ENCODE measurements at places on chromosomes 7 and 10. TPM values are rescaled to one million over a fixed set of nuclear protein-coding genes. Genes with fewer than 3 reads are reported as not detected.

Gene ZNF804B
- under 0.01 TPM for total RNA-seq

Gene CYP3A5
- 0.93 TPM for total RNA-seq

Gene BAG3
- 9.1 TPM for total RNA-seq

DNA sequence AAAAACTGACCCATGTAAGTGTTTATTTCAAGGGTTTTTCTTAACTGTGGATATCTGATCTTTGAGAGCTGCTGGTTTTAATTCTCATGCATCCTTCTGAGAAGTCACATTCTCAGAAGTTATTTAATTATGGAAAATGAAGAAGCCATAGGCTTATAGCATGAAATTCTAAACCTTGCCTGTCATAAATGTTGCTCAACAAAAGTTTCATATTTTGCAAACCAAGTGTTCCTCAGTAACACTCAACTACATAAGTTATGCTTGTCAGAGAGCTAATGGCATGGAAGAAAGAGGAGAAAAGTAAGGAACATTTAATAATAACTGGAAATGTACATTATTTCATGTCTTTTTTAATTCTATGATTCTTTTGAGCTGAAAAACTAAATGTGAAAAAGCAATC lies 78.6 kb upstream of the MPP7 start:
- H3K27ac ChIP-seq, result no peak overlapping the region
- no peak overlapping the region for H3K4me3 ChIP-seq
- peaks cover 2% of the 10 kb centered on the region for H3K27me3 ChIP-seq
- no peak for DNase-seq
- no peaks in the 10 kb centered on the region for H3K36me3 ChIP-seq

DNA sequence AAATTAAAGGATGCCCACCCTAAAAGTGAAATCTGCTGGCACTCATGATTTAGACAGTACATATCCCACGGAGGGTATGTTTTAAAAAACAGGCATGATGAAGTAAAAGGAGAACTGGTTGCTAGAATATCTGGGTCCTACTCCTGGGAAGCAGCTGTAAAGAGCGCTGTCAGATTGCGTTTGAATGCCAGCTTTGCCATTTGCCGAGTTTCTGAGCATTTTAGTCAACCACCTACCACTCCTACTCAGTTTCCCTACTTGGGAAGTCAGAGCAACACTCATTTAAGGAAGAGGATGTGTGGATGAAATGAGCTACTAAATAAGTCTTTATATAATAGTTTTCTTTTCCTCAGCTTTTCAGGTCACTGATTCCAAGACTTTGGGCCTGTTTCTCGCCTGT lies 1.1 kb upstream of the UMAD1 start:
- peak overlapping the region; percentile 86 for H3K4me3 ChIP-seq
- no peak for DNase-seq
- H3K36me3 ChIP-seq, result no peaks in the 10 kb centered on the region
- peak overlapping the region; percentile 93 for H3K27ac ChIP-seq
- H3K27me3 ChIP-seq, result no peaks in the 10 kb centered on the region
- H3K4me1 ChIP-seq, result peaks cover 13% of the 10 kb centered on the region

GRCh38 chr10:100554902-100555301 lies 19.2 kb downstream of the HIF1AN start:
- no peaks in the 10 kb centered on the region for H3K4me1 ChIP-seq
- H3K27ac ChIP-seq, result no peak overlapping the region
- no peak overlapping the region for H3K4me3 ChIP-seq
- peaks cover 22% of the 10 kb centered on the region for H3K36me3 ChIP-seq
- H3K27me3 ChIP-seq, result no peaks in the 10 kb centered on the region

GRCh38 chr7:106617860-106618259 lies 43.1 kb downstream of the CCDC71L start:
- peak; percentile 35 for DNase-seq
- H3K4me3 ChIP-seq, result no peak overlapping the region
- H3K4me1 ChIP-seq, result peaks cover 2% of the 10 kb centered on the region
- no peak overlapping the region for H3K27ac ChIP-seq

DNA sequence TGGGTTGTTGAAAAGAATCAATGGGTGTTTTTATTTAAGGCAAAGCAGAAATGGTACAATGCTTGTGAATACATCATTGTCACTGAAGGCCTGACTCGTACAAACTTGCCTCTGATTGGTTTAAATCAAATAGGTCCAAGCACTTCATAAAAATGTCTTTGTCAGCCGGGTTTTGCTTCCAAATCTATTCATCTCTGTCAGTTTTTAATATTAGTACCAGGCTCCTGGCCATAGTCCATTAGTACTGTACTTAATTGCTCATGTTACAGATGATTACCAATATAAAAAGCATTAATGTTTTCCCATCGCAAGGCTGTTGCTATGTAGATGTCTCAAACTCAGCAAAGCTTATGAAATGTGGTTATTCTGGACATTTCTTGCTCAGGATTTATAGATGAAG lies 171.9 kb downstream of the ARID5B start:
- H3K4me3 ChIP-seq, result no peak overlapping the region
- H3K4me1 ChIP-seq, result peaks cover 10% of the 10 kb centered on the region
- H3K27ac ChIP-seq, result no peak overlapping the region

- no peaks in the 10 kb centered on the region for H3K36me3 ChIP-seq
- no peak for DNase-seq
- no peaks in the 10 kb centered on the region for H3K4me1 ChIP-seq
Observed at GRCh38 chr10:63587191-63587590, 66.0 kb downstream of the REEP3 start.

- no peak for DNase-seq
- peaks cover 7% of the 10 kb centered on the region for H3K4me1 ChIP-seq
- H3K4me3 ChIP-seq, result no peak overlapping the region
- H3K27me3 ChIP-seq, result no peaks in the 10 kb centered on the region
- no peak overlapping the region for H3K27ac ChIP-seq
- no peaks in the 10 kb centered on the region for H3K36me3 ChIP-seq
Observed at GRCh38 chr7:150307904-150308303, 15.3 kb upstream of the LRRC61 start.

- H3K36me3 ChIP-seq, result no peaks in the 10 kb centered on the region
- DNase-seq, result peak; percentile 26
- no peak overlapping the region for H3K4me3 ChIP-seq
- no peak overlapping the region for H3K27ac ChIP-seq
- H3K4me1 ChIP-seq, result no peaks in the 10 kb centered on the region
- no peaks in the 10 kb centered on the region for H3K27me3 ChIP-seq
Observed at GRCh38 chr7:38840736-38841460, 68.1 kb downstream of the VPS41 start.

DNA sequence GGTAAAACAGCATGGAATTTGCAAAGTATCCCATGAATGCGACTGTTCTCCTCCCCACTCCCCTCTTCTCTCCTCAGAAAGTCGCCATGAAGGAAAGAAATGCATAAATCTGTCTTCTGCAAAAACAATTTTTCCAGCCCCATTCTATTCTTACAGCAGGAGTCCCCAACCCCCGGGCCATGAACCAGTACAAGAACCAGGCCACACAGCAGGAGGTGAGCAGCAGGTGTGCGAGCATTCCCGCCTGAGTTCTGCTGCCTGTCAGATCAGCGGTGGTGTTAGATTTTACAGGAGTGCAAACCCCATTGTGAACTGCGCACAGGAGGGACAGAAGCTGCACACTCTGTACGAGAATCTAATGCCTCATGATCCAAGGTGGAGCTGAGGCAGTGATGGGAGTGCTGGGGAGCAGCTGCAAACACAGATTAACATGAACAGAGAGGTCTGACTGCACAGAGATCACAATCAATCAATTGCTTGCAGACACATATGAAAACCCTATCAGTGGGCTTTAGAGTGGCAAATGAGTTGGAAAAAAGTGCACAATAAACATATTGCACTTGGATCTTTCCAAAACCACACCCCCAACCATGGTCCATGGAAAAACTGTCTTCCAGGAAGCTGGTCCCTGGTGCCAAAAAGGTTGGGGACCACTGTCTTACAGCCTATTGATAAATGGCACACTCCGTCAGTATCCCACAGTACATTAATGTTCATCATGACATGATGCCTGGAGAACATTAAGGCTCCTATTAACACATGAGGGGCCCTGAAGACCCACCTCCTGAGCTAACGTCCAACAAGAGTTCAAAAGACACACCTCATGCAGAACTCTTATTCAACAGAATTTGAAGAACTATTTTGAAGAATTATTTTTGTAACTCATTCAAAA lies 205.0 kb downstream of the PTPRN2 start:
- no peaks in the 10 kb centered on the region for H3K36me3 ChIP-seq
- no peaks in the 10 kb centered on the region for H3K4me1 ChIP-seq
- peaks cover 4% of the 10 kb centered on the region for H3K27me3 ChIP-seq
- H3K27ac ChIP-seq, result no peak overlapping the region

- no peaks in the 10 kb centered on the region for H3K27me3 ChIP-seq
- DNase-seq, result no peak
- H3K4me1 ChIP-seq, result peaks cover 2% of the 10 kb centered on the region
- no peak overlapping the region for H3K4me3 ChIP-seq
- no peaks in the 10 kb centered on the region for H3K36me3 ChIP-seq
- no peak overlapping the region for H3K27ac ChIP-seq
Observed at GRCh38 chr10:3178042-3178441, 5.5 kb upstream of the PITRM1 start.

GRCh38 chr10:13453896-13454295 lies 74.9 kb downstream of the BEND7 start:
- H3K4me3 ChIP-seq, result no peak overlapping the region
- DNase-seq, result no peak
- no peak overlapping the region for H3K27ac ChIP-seq
- H3K4me1 ChIP-seq, result no peaks in the 10 kb centered on the region
- H3K36me3 ChIP-seq, result no peaks in the 10 kb centered on the region

- DNase-seq, result no peak
- no peaks in the 10 kb centered on the region for H3K4me1 ChIP-seq
- H3K4me3 ChIP-seq, result no peak overlapping the region
- H3K36me3 ChIP-seq, result no peaks in the 10 kb centered on the region
Observed at GRCh38 chr10:131320860-131321604, 9.5 kb upstream of the TCERG1L start.

- H3K27ac ChIP-seq, result no peak overlapping the region
- H3K36me3 ChIP-seq, result no peaks in the 10 kb centered on the region
- no peak overlapping the region for H3K4me3 ChIP-seq
Observed at GRCh38 chr7:120873401-120873800, 15.5 kb upstream of the TSPAN12 start.

- no peak overlapping the region for H3K4me3 ChIP-seq
- no peak overlapping the region for H3K27ac ChIP-seq
- H3K4me1 ChIP-seq, result no peaks in the 10 kb centered on the region
- no peaks in the 10 kb centered on the region for H3K36me3 ChIP-seq
- H3K27me3 ChIP-seq, result no peaks in the 10 kb centered on the region
Observed at GRCh38 chr10:15672469-15672868, 47.3 kb downstream of the ITGA8 start.
